SW 1271 (cell line): ENCODE measurements at places on chromosomes 2 and 18.

DNA sequence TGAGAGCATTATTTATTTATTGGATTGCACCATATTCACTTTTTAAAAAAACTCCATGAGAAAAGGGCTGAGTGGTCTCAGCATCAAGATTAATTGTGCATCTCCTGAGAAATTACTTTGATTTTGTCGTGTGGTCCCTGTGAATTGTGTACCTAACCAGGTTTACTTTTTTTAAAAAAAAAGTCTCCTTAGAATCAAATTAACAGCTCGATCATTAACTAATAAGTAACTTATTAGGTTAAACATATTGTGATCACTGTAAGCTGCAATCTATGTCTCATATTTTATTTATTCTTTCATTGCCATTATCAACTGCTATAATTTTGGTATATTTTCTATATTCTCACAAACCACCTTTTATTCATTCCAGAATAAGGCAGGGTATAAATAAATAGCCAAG lies 318.2 kb downstream of the ADCYAP1 start:
- no peak for DNase-seq

GRCh38 chr2:113200736-113201490 lies 27.1 kb downstream of the PSD4 start:
- DNase-seq, result no peak

DNA sequence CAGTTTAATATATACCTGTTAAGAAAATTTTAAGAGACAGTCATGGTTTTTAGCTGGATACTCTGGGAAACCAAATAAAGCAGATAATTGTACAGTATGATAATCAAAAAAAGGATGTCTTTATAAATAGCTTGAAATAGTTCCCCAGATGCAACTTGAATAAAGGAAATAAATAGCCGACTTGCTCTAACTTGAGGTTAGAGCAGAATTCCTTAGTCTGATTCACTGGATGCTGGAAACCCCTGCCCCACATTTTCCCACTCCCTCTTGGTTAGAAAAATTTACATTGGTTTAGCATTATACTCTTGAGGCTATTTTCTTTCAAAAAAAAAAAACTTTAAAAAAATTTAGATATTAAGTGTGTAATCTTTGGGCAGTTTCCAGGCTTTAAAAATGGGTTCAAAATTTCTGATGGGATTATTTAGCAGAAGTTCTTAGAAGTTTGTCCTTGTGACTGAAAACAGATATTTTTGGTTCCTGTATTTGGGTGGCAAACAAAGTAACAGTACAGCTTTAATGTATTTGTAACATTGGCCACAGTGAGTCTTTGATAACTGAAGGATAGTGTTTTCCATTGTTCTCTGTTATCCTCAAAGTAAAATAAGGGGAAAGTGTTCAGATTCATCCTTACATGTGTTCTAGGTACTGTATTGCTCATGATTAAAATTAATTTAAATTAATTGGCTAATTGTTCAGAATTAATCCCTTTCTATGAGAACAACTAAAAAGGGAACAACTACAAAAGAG lies 39.6 kb downstream of the ITGAV start:
- no peak for DNase-seq

GRCh38 chr2:45119038-45119437 lies 109.8 kb upstream of the SIX2 start:
- no peak for DNase-seq

DNA sequence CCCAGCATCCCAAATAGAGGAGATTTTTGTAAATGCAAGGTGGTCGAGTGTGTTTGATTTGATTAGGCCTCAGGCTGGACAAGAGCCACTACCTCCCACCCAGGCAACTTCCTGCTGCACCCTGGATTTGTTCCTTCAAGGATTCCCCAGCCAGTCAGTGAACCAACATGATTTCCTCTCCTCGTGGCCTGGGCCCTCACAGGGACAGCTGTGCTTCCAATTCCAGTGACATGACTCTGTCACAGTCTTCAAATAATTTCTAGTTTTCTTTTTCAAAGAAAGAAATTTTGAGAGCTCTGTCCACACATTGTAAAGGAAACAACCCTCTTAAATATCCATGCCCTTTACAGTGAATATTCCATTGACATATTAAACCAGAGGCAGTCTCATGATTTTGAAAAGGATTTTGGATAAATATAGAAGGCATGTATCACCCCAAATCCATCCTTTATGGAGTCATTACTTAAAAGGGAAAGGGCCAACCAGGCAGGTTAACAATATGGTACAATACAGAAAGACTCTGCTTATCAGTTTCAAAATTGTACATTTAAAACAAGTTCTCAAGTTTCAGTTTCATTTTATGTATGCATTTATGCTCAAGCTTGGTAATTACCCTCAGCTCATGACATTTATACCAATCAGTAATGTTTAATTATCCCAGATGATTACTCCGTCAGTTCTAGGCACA lies 121.3 kb upstream of the FOSL2 start:
- DNase-seq, result no peak

- DNase-seq, result peak; percentile 40
Measured at GRCh38 chr18:36828157-36828629, 609 bp downstream of the TPGS2 start.
